Activated naive CD8-positive, alpha-beta T cell treated with anti-CD3 and anti-CD28 coated beads, Interleukin-2, amount 10 ng/mL, durations not matched to agents 7 days and 5 days (primary cell): ENCODE measurements at places on chromosomes 11 and 22. TPM values are rescaled to one million over a fixed set of nuclear protein-coding genes. Genes with fewer than 3 reads are reported as not detected.
A peak's percentile ranks its signal among the peaks of the same experiment; 100 is the strongest.

DNA sequence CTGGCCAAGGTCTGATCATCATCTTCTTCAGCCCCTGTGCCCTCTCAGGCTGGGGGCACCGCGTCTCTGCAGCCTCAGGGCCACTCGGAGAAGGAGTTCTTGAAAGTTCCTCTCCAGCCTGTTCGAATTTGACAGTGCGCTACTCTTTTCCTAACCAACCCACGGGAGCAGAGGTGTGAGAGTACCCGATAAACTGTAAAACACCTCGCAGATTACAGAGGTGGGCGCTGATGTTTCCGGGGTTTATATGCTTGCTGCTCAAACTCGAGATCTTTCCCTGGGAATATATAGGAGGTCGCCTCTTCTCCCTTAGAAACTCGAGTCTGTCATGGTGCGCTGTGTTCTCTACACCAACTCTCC lies 515 bp downstream of the CTR9 start:
- peak overlapping the region; percentile 84 for H3K27ac ChIP-seq
- H3K4me3 ChIP-seq, result peak overlapping the region; percentile 87
- H3K4me1 ChIP-seq, result peaks cover 22% of the 10 kb centered on the region
- H3K27me3 ChIP-seq, result no peaks in the 10 kb centered on the region
- DNase-seq, result no peak

GRCh38 chr22:39115977-39116621 lies 19.1 kb downstream of the APOBEC3H start:
- peaks cover 44% of the 10 kb centered on the region for H3K4me1 ChIP-seq
- no peak for DNase-seq
- no peak overlapping the region for H3K4me3 ChIP-seq
- H3K27ac ChIP-seq, result no peak overlapping the region
- H3K36me3 ChIP-seq, result no peaks in the 10 kb centered on the region
- H3K27me3 ChIP-seq, result no peaks in the 10 kb centered on the region

GRCh38 chr11:62574363-62575071 lies 826 bp upstream of the EEF1G start:
- H3K27ac ChIP-seq, result peak overlapping the region; percentile 95
- H3K4me1 ChIP-seq, result peaks cover 41% of the 10 kb centered on the region
- DNase-seq, result peak; percentile 41

DNA sequence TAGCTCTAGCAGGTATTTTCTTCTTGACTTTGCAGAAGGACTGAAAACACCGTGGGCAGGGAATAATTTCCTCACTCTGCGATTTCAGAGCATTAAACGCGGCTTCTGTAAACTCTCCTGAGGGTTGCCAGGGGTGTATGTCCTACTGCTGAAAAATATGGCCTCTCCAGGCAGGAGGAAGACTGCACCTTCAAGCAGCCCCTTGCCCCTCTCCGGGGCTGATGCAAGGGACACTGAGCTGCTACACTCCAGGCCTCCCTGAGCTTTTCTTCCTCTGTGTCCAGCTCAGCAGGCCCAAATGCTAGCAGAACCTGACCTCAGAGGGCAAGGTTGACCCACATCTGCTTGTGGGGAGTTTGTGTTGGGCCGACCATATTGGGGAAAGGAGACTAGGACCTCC lies 2.2 kb downstream of the CD6 start:
- H3K36me3 ChIP-seq, result peaks cover 38% of the 10 kb centered on the region
- peaks cover 51% of the 10 kb centered on the region for H3K4me1 ChIP-seq
- peak; percentile 44 for DNase-seq
- no peaks in the 10 kb centered on the region for H3K27me3 ChIP-seq

- H3K27me3 ChIP-seq, result peaks cover 2% of the 10 kb centered on the region
- no peak for DNase-seq
- H3K27ac ChIP-seq, result no peak overlapping the region
- H3K36me3 ChIP-seq, result no peaks in the 10 kb centered on the region
- H3K4me1 ChIP-seq, result peaks cover 3% of the 10 kb centered on the region
- H3K4me3 ChIP-seq, result no peak overlapping the region
Observed at GRCh38 chr11:34825670-34826383, 90.4 kb downstream of the APIP start.

- H3K27me3 ChIP-seq, result no peaks in the 10 kb centered on the region
- no peak for DNase-seq
- peaks cover 7% of the 10 kb centered on the region for H3K4me1 ChIP-seq
- H3K36me3 ChIP-seq, result no peaks in the 10 kb centered on the region
- H3K27ac ChIP-seq, result no peak overlapping the region
- no peak overlapping the region for H3K4me3 ChIP-seq
Observed at GRCh38 chr11:102280245-102280833, 36.9 kb upstream of the BIRC3 start.

DNA sequence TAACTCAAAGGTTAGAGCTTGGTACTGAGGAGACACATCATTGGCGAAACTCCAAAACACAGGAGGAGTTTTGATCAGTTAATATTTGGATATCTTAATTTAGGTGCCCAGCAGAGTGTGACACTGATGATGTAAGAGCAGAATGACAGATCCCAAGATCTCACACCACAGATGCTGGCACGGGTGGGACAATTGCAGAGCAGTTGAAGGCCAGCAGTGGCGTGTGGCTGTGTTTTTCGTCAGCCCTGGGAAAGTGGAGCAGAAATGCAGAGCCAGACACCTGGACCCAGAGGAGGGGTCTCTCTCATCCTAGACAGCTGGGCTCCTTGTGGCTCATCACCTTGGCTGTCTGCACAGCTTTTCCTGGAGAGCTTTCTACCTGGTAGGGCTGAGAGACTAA lies 59.7 kb upstream of the CTTN start:
- no peak overlapping the region for H3K4me3 ChIP-seq
- H3K27me3 ChIP-seq, result no peaks in the 10 kb centered on the region
- peaks cover 3% of the 10 kb centered on the region for H3K4me1 ChIP-seq
- no peak for DNase-seq

GRCh38 chr11:112523031-112523430 lies 262.4 kb upstream of the PLET1 start:
- peaks cover 15% of the 10 kb centered on the region for H3K27me3 ChIP-seq
- no peak overlapping the region for H3K27ac ChIP-seq
- no peaks in the 10 kb centered on the region for H3K36me3 ChIP-seq
- no peak for DNase-seq
- H3K4me3 ChIP-seq, result no peak overlapping the region
- peaks cover 2% of the 10 kb centered on the region for H3K4me1 ChIP-seq

DNA sequence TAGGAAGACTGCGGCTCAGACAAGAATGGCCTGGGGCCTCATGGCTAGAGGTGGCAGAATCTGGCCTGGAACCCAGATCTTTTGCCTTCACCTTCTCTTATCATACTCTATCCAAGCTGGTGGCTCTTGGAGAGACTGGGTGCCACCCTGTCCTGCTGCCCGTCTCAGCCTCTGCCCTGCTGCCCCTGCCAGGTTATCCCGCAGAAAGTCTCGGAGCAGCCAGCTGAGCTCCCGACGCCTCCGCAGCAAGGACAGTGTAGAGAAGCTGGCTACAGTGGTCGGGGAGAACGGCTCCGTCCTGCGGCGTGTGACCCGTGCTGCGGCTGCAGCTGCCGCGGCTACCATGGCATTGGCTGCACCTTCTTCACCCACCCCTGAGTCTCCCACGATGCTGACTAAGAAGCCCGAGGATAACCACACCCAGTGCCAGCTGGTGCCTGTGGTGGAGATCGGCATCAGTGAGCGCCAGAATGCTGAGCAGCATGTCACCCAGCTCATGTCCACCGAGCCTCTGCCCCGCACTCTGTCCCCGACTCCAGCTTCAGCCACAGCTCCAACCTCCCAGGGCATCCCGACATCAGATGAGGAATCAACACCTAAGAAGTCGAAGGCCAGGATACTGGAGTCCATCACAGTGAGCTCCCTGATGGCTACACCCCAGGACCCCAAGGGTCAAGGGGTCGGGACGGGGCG lies 5.9 kb downstream of the INCENP start:
- no peak overlapping the region for H3K4me3 ChIP-seq
- no peaks in the 10 kb centered on the region for H3K27me3 ChIP-seq
- DNase-seq, result no peak
- H3K36me3 ChIP-seq, result peaks cover 33% of the 10 kb centered on the region
- no peak overlapping the region for H3K27ac ChIP-seq
- H3K4me1 ChIP-seq, result peaks cover 26% of the 10 kb centered on the region

GRCh38 chr11:32581556-32581955 lies 2.1 kb upstream of the EIF3M start:
- H3K4me3 ChIP-seq, result no peak overlapping the region
- H3K36me3 ChIP-seq, result peaks cover 3% of the 10 kb centered on the region
- H3K27me3 ChIP-seq, result no peaks in the 10 kb centered on the region
- H3K4me1 ChIP-seq, result peaks cover 18% of the 10 kb centered on the region

DNA sequence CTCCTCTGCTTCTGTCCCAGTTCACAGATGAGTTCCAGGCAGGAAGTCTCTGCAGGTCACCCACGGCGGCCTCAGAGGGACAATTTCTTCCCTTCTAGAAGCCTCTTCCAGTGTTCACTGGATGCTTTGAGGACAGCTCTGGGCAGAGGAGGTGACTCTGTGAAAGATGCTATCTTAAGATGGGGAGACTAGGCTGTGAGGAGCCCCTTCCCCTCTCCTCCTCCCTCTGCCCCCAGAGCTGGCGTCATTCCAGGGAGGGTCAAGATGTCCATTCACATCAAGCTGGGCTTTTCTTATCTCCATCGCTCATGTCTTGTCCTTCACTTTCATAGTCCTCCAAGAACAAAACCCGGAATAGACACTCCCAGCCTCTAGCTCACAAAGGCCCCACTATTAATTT lies 3.3 kb downstream of the APLNR start:
- H3K4me1 ChIP-seq, result peaks cover 7% of the 10 kb centered on the region
- no peak overlapping the region for H3K27ac ChIP-seq
- H3K27me3 ChIP-seq, result peaks cover 77% of the 10 kb centered on the region
- H3K36me3 ChIP-seq, result no peaks in the 10 kb centered on the region
- no peak for DNase-seq

- H3K4me1 ChIP-seq, result no peaks in the 10 kb centered on the region
- H3K36me3 ChIP-seq, result no peaks in the 10 kb centered on the region
- no peak for DNase-seq
Observed at GRCh38 chr22:37388538-37388937, 38.7 kb downstream of the ELFN2 start.

- DNase-seq, result no peak
- H3K4me3 ChIP-seq, result no peak overlapping the region
- H3K27me3 ChIP-seq, result no peaks in the 10 kb centered on the region
- no peak overlapping the region for H3K27ac ChIP-seq
- no peaks in the 10 kb centered on the region for H3K36me3 ChIP-seq
Observed at GRCh38 chr11:132358573-132358953, 988.1 kb downstream of the NTM start.

GRCh38 chr11:369336-370018 lies at the start of gene B4GALNT4:
Gene B4GALNT4, plus strand, starts transcription at chr11:369499. Its CDS starts 305 bp downstream, at chr11:369804.
- H3K4me1 ChIP-seq, result peaks cover 10% of the 10 kb centered on the region
- DNase-seq, result no peak
- H3K27me3 ChIP-seq, result peaks cover 40% of the 10 kb centered on the region
- H3K4me3 ChIP-seq, result peak within 1 kb of the TSS; percentile 59

DNA sequence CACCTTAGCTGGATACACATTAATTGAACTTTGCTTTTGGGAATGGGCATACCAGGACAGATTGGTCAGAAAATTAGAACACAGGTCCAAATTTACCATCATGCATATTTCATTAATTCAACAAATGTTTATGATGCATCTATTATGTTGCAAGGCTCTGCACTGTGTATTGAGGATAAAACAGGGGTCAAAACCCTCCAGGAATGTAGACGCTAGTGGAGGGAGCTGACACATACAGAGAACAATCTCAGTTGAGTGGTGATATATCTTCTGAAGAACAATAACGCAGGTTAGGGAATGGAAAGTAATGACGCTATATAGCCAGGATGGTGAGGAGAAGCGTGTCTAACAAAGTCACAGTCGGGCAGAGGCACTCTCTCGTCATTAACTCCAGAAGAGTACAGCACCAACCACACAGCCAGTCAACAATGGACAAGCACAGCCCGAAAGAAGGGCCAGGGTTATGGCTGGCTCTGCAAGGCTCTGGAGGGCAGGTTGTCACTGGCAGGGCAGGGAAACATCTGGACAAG lies 3.8 kb downstream of the FLI1 start:
- DNase-seq, result no peak
- peaks cover 56% of the 10 kb centered on the region for H3K4me1 ChIP-seq
- H3K36me3 ChIP-seq, result peaks cover 49% of the 10 kb centered on the region
- H3K4me3 ChIP-seq, result peak overlapping the region; percentile 92

- peaks cover 7% of the 10 kb centered on the region for H3K36me3 ChIP-seq
- DNase-seq, result no peak
- H3K4me3 ChIP-seq, result no peak overlapping the region
- H3K27me3 ChIP-seq, result no peaks in the 10 kb centered on the region
Observed at GRCh38 chr22:20748082-20748481, 25.8 kb upstream of the SERPIND1 start.

GRCh38 chr11:20782775-20783174 lies 113.4 kb downstream of the NELL1 start:
- no peak overlapping the region for H3K4me3 ChIP-seq
- H3K27ac ChIP-seq, result no peak overlapping the region

GRCh38 chr22:25027959-25028840 lies 75.7 kb downstream of the KIAA1671 start:
- no peaks in the 10 kb centered on the region for H3K36me3 ChIP-seq
- peak; percentile 36 for DNase-seq
- H3K4me3 ChIP-seq, result no peak overlapping the region
- no peak overlapping the region for H3K27ac ChIP-seq
- H3K27me3 ChIP-seq, result peaks cover 5% of the 10 kb centered on the region

DNA sequence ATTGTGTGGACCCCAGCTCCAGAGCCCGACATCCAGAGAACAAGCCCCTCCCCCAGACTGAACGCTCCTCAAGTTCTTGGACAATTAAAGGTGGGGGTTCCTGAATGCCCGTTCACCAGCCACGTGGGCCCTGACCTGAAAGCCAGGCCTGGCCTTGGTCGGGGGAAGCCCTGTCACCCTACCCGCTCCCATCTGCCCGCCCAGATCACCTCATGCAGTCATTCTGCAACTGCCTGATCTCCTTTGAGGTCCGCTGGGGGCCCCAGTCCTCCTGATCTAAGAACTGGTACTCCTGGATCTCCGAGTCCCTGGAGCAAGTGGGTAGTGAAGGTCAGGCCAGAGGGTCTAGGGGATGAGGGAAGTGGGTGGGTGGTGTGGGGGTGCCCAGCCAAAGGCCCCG lies 9.1 kb upstream of the NAALADL1 start:
- no peaks in the 10 kb centered on the region for H3K36me3 ChIP-seq
- no peak overlapping the region for H3K4me3 ChIP-seq
- H3K27me3 ChIP-seq, result no peaks in the 10 kb centered on the region

DNA sequence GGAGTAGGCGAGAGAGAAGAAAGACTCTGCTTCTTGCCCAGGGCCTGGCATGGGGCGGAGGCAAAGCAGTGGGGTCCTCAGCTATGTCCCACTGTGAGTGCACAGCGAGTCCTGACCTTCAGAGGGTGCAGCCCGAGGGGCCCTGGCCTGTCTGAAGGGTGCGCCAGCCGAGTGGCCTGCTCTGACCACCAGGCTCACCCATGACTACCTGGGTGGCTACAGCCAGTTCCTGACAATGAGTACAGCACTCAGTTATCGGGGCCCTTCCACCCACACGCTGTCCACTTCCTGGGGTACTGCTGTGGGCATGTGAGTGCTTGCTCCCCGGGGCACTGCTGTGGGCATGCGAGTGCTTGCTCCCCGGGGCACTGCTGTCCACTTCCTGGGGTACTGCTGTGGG lies 74.1 kb upstream of the B3GAT1 start:
- no peaks in the 10 kb centered on the region for H3K4me1 ChIP-seq
- DNase-seq, result no peak
- H3K4me3 ChIP-seq, result no peak overlapping the region
- no peak overlapping the region for H3K27ac ChIP-seq
- no peaks in the 10 kb centered on the region for H3K36me3 ChIP-seq
- H3K27me3 ChIP-seq, result peaks cover 7% of the 10 kb centered on the region

- H3K4me3 ChIP-seq, result no peak overlapping the region
- H3K27me3 ChIP-seq, result peaks cover 2% of the 10 kb centered on the region
- H3K4me1 ChIP-seq, result no peaks in the 10 kb centered on the region
- H3K36me3 ChIP-seq, result no peaks in the 10 kb centered on the region
Observed at GRCh38 chr11:126791991-126792390, 208.6 kb downstream of the KIRREL3 start.

- no peaks in the 10 kb centered on the region for H3K4me1 ChIP-seq
- no peaks in the 10 kb centered on the region for H3K36me3 ChIP-seq
- H3K27me3 ChIP-seq, result peaks cover 25% of the 10 kb centered on the region
Observed at GRCh38 chr22:22771696-22772377, 115.8 kb upstream of the IGLL5 start.

The OR52E8 gene
- not detected for total RNA-seq

The ANKK1 gene
- 2.4 TPM for total RNA-seq

The TYR gene
- not detected for total RNA-seq

The MUC2 gene
- not detected for total RNA-seq
